ENCODE measurements at places on chromosomes 7 and 10.

DNA sequence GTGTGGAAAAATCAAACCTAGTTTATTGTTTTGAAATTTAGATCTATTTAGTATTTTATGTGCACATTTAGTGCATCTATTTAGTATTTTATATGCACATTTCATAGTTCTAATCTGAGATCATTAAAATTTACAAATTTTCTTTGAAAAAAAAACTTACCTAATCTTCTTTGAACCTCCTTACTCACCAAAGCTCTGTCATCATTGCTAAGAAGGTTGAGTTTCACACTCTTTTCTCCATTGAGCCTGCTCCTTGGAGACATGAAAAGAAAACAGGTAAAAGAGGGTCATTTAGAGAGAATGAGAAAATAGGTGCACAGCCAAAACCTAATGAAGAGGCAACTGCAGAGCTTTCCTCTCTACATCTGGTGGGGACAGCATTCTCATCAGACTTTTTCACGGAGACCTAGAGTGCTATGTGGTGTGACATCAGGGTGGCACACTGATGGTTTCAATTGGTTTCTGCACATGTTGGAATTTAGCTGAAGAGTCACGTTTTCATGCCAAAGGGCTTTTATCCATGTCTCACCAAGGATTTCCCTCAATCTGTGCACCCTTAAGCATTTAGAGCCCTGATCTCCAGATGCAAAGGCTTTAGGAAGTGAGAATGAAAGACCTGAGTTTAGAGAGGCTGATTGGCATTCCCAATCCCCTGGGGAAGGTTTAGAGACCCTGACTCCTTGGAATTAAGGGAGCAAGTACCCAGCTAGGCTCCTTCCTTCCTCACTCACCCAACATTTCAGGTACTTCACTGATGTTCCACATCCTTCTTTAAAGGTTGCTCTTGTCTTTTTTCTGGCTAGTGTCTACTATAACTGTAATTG is 89.2 kb upstream of the CAPZA2 start:
- DNase-seq, result no peak

DNA sequence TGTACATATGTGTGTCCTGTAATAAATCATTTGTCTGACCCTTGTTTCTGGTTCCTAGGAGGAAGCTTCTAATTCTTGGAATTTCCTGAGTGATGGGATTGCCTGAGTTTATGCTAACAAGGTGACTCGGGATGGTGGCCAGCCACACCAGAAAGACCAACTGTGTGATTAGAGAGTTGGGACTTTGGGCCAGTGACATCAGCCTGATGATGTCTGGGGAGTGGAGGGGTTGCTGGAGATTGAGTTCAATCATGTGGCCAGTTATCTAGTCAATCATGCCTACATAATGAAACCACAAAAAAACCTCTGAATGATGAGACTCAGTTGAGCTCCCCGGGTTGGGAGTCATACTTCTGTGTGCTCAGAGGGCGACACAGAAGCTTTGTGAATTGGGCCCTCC is 23.5 kb upstream of the CARD11 start:
- DNase-seq, result no peak

GRCh38 chr7:79157281-79157680 is 296.2 kb downstream of the MAGI2 start:
- no peak for DNase-seq

DNA sequence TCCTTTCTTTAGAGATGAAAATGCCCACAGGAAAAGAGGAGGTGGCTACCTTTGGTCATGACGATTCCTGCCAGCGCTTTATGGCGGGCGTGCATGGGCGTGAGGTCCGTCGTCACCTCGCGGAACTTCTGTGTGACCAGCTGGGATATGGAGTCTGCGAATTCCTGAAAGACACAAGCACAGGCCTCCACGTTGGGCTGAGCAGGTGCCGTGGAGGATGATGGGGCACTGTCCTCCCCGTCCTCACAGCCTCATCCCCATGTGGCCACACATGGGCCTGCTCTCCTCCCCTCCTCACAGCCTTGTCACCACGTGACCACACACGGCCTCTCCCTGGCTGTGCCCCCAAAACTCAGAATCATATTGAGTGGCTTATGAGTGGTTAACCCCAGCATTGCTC is 214.7 kb downstream of the WDR37 start:
- no peak for DNase-seq

DNA sequence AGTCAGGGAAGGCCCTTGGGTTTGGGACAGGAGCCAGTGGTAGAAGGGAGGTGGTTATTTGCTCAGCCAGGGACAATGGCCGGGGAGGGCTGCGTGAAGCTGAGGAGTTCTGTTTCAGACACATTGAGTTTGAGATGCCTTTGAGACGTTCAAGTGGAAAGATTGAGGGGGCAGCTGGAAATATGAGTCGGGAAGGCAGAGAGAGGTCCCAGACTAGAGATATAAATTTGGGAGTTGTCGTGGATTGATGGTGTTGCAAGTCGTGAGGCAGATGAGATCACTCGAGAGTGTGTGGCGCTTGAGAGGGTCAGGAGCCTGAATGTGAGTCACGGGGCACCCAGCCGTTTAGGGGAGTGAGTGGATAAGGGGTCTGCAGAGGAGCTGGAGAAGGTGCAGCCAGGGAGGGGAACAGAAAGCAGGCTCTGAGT is 73.3 kb downstream of the ZMIZ1 start:
- DNase-seq, result peak; percentile 81

- no peak for DNase-seq
These were observed 14.0 kb downstream of the WNT2 start for GRCh38 chr7:117308891-117309290.

DNA sequence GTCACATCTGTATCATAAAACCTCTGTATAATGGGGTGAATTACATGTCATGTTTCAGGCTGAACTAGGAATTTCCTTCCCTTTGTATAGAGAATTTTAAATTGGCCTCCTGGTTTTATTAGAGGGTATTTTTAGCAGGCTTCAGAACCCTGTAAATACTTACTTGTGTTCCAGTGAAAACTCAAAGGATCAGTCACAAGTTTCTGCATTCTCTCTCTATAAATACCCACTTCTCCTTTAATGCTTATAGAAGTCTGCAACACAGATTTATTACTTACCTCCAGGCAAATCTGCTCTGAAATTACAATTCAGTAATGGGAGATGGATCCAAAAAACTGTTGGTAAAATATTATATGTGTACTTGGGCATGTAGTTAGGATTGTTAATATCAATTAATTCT is 161.6 kb downstream of the GLI3 start:
- DNase-seq, result no peak
